Stimulated activated CD8-positive, alpha-beta memory T cell treated with anti-CD3 and anti-CD28 coated beads, Interleukin-7, amount 100 ng/mL, for 1 hour (primary cell): ENCODE measurements at places on chromosomes 13 and 19.
A peak's percentile ranks its signal among the peaks of the same experiment; 100 is the strongest.

GRCh38 chr13:106432636-106433035 is 102.8 kb downstream of the EFNB2 start:
- no peak for DNase-seq

DNA sequence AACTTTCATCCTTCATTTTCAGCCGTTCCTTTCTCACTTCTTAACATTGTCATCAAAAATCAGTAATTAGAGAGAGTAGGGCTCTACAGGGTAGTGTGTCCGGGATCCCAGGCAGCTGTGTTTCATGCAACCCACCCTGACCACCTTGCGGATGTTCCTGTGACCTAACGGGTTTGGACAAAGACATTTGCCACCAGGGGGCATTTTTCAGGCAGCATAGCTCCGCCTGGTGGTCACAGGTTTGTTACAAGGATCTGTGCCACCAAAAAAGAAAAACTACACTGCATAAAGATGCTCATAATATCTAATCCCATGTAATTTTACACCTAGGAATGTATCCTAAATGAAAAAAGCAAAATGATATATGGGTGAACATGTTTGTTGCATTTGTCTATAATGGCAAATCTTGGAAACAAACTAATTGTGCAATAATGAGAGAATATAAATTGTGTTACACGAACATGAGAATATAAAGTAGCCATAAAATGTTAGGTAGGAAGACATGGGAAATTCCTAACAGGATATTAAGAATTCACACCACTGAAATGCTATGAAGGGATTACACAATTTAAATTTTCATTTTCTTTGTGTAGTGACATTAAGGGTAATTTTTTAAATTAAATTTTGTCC is 123.0 kb downstream of the SLC7A1 start:
- DNase-seq, result peak; percentile 9

DNA sequence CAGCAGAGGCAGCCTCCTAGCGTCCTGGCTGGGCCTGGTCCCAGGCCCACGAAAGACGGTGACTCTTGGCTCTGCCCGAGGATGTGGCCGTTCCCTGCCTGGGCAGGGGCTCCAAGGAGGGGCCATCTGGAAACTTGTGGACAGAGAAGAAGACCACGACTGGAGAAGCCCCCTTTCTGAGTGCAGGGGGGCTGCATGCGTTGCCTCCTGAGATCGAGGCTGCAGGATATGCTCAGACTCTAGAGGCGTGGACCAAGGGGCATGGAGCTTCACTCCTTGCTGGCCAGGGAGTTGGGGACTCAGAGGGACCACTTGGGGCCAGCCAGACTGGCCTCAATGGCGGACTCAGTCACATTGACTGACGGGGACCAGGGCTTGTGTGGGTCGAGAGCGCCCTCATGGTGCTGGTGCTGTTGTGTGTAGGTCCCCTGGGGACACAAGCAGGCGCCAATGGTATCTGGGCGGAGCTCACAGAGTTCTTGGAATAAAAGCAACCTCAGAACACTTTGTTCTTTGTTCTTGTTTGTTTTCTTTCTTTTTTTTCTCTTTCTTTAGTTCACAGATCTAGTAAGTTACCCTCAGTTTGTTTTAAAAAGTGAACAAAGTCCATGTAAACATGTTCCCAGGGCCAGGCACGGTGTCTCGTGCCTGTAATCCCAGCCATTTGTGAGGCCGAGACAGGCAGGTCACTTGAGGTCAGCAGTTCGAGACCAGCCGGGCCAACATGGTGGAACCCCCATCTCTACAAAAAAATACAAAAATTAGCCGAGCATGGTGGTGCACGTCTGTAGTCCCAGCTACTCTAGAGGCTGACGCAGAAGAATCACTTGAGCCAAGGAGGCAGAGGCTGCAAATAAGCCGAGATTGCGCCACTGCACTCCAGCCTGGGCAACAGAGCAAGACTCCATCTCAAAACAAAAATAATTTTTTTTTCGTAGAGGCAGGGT is 10.2 kb downstream of the ANGPTL4 start:
- no peak for DNase-seq

- DNase-seq, result no peak
These were observed 1242.2 kb upstream of the MIR17HG start for GRCh38 chr13:90105276-90105675.

DNA sequence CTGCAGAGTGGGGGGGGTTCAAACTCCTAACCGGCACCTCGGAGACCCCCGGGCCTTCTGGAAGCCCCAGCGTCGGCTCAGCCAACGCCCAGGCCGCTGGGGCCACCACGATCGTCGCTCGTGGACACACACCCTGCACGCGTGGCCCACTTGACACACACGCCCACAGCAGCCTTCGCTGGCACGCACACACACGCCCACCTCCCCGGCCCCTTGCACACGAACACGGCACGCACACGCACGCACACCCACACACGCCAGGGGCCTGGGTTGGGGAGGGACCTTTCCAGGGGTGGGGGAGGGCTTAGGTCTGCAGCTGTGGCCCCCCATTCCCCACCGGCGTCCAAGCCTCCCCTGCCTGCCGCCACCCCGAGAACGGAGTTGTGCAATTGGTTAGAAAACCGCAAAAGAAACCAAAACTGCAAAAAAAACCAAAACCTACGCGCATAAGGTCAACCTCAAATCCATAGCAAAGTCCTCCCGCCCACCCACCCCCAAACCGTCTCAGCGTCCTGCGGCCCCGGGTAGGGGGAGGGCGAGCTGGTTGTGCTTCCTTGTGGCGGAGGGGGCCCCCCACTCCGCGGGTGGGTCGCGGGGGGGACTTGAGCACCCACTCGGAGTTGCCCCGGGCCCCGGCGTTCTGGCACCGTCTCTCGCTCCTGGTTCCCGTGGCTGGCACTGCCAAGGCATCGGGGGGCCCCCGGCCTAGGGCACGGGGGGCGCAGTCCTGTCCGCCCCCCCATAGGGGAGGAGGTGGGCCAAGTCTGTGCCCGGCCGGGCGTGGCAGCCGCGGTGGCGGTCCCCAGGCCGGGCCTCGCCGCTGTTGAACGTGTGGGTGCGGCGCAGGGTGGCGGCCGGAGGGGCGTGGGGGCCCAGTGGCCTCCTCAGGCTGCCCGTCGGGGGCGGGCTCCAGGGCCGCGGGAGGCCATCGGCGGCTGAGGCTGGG is 3.3 kb upstream of the LRG1 start:
- DNase-seq, result no peak

- DNase-seq, result no peak
These were observed 258.2 kb upstream of the STARD13 start for GRCh38 chr13:33543631-33544265.

DNA sequence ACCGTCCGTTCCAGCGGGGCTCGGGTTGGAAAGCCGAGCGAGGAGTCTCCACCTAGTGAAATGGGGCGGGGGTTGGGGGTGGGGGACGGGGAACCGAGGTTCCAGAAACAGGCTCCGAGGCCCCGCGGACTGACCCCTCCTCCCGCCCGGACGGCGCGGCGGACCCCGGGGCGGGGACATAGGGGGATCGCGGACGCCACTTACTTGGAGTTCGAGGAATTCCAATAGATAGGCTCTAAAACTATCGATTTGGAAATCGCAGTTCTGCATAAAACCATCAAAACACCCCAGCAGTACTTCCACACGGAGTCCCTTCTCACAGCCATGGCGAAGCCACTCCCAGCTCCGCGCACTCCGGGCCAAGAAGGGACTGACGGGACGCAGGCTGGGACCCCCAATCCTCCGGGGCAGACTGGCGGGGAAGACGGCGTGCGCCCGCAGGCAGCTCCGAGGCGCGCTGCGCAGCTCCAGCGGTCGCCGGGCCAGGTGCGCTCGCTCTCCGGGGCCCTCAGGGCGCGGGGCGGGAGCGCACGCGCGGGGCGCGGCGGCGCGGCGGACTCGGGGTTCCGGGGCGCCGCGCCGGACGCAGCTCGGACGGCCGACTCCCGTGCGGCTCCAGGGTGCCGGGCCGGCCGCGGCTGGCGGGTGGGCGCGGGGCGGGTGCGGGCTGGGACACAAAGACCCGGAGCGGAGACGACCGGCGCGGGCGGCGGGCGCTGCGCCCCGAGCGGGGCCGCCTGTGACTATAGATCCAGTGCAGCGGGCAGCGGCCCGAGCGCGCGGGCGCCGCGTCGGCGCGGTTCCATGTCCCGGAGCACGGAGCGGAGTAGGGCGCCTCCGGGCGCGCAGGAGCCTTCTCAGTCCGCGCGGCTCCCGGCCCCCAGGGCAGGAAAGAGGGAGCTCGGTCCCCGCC is 567 bp downstream of the EFNB2 start:
- DNase-seq, result no peak

GRCh38 chr19:33171916-33172359 is 22.2 kb upstream of the LRP3 start:
- no peak for DNase-seq

- no peak for DNase-seq
These were observed 95.3 kb upstream of the SLC15A1 start for GRCh38 chr13:98847780-98848179.

- no peak for DNase-seq
These were observed 41.6 kb downstream of the NDFIP2 start for GRCh38 chr13:79522583-79522982.

DNA sequence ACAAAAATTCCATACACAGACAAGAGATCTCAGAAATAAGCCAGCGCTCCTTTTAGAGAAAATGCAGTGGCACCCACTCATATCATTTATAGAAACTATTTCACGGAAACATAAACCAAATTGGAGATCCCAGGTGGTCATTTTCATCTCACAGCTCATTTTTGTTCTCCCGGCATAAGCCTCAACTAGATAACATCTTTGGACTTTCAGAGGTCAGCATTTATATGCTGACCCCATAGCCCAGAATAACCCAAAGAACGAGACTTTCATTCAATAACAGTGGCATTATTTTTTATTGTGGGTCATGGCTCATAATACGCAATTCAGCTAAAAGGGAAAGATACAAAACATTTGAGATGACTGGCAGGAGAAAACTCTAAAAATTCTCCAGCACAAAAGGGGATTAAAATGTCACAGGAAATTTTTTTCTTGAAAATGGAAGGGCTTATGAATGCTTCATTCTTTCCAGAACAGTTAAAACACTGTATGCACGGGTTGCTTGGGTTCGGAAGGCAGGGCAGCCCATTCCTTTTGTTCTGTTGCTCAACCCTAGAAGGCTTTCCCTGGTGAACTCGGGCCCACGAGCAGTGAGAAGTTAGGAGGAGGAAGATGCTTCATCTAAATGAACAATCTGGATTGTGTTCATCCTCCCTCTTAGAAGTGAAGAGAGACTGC is 24.0 kb downstream of the STARD13 start:
- no peak for DNase-seq

- no peak for DNase-seq
These were observed 7.7 kb upstream of the PROZ start for GRCh38 chr13:113150550-113151365.

GRCh38 chr19:4758659-4759058 is 32.9 kb upstream of the FEM1A start:
- DNase-seq, result no peak

DNA sequence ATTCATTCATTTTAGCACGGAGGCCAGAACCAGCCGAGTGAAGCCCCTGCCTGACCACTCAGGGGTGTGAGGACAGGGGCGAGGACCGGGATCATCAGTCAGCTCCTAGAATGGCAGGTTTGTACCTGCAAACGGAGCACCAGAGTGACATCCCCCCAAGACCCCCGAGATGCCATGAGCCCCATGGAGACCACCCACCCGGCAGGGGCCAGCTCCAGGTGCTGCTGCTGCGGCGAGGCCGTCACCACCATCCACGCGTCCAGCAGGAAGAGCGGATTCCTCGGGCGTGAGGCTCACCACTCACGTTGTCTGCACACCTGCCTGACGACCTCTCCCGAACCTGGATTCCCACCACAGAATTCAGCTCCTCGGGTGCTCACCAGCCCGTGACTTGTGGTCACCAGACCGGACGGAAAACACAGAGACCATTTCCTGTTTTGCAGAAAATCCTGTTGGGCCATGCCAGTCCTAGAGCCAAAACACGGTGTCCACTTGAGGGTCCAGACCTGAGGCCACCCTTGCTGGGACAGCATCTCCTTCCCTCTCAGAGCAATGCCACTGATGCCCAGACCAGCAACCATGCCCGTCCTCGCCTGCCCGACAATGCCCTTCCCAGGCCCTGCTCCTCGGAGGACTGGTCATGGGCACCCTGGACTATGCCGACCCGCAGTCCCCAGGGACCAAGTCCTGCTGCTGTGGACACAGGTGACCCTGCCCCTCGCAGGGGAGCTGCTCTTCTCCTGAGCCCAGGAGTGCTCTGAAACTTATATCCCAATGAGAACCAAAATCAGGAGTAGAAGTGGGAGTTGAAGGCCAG is 74.2 kb downstream of the RASA3 start:
- DNase-seq, result no peak

GRCh38 chr13:29562786-29563438 is 32.6 kb downstream of the SLC7A1 start:
- no peak for DNase-seq

DNA sequence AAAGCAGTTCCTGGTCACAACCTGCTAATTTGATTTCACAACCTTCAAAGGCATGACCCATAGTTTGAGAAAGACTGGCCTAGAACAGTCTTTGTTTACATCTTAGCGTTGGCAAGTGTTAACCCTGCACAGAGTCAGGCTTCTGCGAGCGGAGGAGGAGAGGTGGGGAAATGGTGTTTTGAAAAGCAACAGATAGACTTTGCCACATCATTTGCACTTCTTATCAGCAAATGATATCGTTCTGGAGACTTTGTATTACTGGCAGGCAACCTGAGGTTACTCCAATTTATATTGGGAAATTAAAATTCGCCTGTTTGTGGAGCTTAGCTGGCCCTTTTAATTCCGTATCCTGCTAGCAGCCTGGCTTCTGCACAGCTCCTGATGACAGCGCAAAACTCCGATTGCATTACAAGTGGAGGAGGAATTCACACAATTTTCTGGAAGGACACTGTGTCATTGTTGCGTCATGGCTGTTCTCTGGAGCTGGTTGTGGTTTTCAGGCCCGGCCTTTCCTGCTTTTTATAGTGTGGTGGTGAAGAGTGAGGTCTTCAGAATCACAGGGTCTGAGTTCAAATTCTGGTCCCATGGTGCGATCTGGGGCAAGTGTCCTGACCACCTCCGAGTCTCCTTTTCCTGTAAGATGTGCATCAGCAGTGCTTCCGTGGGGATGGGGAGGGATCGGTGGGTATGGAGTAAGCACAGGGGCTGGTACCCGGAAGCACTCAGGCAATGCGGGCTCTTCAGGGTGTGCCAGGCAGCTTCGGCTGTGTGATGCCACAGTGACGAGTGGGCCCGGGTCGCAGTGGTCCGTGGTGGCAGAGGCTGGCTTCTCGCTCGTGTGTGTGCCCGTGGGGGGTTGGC is 49.1 kb upstream of the EHD2 start:
- DNase-seq, result no peak

DNA sequence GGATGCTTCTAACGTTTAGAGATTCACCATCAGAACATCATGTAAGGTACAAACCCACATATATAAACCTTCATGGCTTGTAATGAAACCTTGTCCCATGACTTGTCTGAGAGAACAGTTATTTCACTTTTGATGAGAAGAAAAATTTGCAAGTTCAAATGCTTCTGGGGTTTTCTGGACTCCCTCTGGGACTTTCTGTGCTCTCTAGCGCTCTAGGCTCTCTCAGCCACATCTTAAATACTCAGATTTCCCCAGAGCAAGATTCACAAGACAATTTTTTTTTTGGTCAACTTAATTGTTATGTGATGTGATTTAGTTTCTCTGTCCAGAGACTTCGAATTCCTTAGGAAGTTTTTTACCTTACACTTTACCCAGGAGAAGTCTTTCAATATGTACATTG is 282.8 kb upstream of the EDNRB start:
- DNase-seq, result no peak

- no peak for DNase-seq
These were observed 8.5 kb upstream of the LMTK3 start for GRCh38 chr19:48520134-48520533.

- DNase-seq, result no peak
These were observed 27.4 kb upstream of the TIMM44 start for GRCh38 chr19:7970716-7971448.
